Activated T-helper 17 cell treated with anti-CD3 and anti-CD28 coated beads, Interleukin-2, amount 50 U/mL, for 72 hours (primary cell): ENCODE measurements at places on chromosomes 7 and 10. TPM values are rescaled to one million over a fixed set of nuclear protein-coding genes. Genes with fewer than 3 reads are reported as not detected.

DNA sequence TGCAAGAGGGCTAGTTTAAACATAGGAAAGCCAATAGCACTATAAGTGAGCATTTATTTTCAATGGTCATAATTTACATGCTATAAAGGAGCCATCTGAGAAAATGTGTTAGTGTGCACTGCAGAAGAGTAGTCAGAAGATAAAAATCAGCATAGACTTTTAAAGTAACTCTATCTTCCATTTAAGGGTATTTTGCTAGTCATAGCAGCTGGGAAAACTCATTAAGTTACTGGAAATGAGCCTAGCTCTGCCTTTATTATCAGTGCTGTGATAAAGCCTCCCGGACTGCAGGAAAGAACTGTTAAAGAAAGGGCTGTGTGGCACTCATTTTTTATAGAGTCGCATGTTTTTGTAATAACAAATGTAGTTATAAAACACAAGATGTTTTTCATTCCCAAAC, 825.8 kb upstream of the POM121L12 start:
- ATAC-seq, result no peak

GRCh38 chr7:30905078-30906012, 6.3 kb upstream of the AQP1 start:
- no peak for ATAC-seq

DNA sequence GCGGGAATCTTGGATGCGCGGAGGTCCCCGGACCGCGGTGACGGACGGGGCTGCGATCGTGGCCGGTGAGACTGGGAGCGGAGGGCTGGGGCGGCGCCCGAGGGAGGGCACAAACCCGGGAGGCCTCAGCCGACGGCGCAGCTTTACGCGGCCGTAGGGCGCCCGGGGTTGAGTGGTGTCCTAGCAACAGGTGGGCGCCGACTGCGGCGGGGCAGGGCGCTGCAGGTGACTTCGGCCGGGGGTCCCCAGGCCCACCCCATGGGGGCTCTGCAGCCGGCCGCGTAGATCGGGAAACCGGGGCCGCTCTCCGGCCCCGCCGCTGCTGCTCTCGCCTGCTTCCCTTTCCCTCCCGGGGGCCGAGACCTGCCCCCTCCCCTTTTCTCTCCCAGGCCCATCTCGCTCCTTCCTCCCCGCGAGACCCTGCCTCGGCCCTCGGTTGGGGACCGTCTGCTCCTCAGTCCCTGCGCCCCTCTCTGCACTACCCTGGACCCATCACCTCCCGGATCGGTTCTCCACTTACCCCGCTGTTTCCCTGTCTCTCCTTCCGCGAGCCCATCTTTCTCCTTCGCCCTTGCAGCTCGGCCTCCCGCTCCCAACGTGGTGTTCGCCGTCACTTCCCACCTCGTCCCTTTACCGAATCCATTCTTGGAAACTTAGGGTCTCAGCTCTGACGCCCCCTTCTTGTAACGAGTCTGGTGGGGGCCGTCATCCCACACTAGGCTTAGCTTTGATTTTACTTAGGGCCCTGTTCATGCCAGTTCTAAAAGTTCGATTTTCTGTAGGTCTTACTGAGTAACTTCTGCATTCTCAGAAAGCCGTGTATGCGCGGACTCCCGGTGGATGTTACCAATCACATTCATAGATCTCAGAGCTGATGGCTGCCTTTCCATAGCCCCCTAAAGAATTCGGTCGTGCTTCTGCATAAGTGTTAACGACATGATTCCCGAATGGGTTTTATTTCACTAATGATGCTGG, 18.5 kb upstream of the ACBD5 start:
- ATAC-seq, result peak; percentile 69

GRCh38 chr10:86954681-86955500, 2.5 kb downstream of the MMRN2 start:
- no peak for ATAC-seq

The SLC16A9 gene
- 2.2 TPM for total RNA-seq
